ENCODE measurements at places on chromosomes 4 and X. TPM values are rescaled to one million over a fixed set of nuclear protein-coding genes. Genes with fewer than 3 reads are reported as not detected.
A peak's percentile ranks its signal among the peaks of the same experiment; 100 is the strongest.

GRCh38 chrX:79368441-79368840 is 1.3 kb upstream of the ITM2A start:
- no peak for DNase-seq
- no peaks in the 10 kb centered on the region for H3K4me1 ChIP-seq
- no peaks in the 10 kb centered on the region for H3K36me3 ChIP-seq

DNA sequence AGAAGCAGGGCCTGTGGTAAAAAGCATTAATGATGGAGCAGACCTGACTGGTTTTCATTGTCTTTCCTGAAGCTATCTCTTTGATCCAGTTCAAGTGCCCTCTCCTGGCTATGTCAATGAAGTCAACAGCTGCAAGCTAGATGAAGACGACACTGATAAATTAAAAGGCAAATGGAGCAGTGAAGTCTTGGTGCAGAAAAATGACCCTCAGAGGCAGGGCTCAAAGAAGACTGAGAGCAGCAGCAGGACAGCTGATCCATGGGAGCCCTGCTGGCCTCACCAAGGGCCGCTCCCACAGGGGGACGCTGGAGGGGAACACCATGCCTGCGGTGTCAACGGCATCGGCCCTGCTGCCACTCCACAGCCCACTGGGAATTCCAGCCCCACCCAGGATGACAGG is 96.2 kb downstream of the RELL1 start:
- no peaks in the 10 kb centered on the region for H3K27me3 ChIP-seq
- no peak overlapping the region for H3K4me3 ChIP-seq
- H3K27ac ChIP-seq, result no peak overlapping the region
- H3K36me3 ChIP-seq, result no peaks in the 10 kb centered on the region
- no peak for DNase-seq

- H3K4me1 ChIP-seq, result no peaks in the 10 kb centered on the region
- no peak overlapping the region for H3K4me3 ChIP-seq
- DNase-seq, result no peak
- no peaks in the 10 kb centered on the region for H3K27me3 ChIP-seq
- no peaks in the 10 kb centered on the region for H3K36me3 ChIP-seq
Observed at GRCh38 chr4:306551-306961, 1.3 kb upstream of the ZNF732 start.

DNA sequence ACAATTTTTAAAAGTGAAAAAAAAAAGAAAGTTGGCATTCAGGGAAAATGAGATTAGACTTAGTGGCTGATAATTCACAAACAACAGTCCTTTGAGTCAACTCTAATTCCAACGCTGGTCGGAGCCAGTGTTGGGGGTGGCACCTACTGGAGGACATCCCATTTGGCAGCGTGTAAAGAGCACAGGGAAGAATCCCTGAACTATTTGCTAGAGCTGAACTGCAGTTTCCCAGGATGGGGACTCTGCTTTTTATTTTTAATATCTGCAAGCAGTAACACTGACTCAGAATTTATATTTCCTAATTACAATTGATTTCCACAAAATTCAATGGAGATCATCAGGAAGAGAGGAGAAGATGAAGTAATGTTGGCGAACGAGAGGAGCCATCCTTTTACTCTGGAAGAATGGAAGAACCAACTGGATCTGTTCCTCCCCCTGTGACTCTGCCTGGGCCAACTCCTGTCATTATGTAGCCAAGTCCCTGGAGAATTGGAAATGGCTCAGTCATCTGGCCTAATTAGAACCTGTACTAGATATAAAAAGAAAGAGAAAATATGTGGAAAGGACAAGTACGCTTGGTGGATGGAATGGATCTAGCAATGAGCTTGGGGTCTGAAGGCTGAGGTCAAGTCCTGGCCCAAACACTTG is 76.7 kb downstream of the IRF2 start:
- H3K4me3 ChIP-seq, result no peak overlapping the region
- peaks cover 16% of the 10 kb centered on the region for H3K36me3 ChIP-seq
- no peak for DNase-seq
- no peaks in the 10 kb centered on the region for H3K27me3 ChIP-seq
- H3K27ac ChIP-seq, result no peak overlapping the region

GRCh38 chr4:147479786-147480185 is 1.1 kb upstream of the EDNRA start:
- peaks cover 37% of the 10 kb centered on the region for H3K4me1 ChIP-seq
- H3K4me3 ChIP-seq, result peak overlapping the region; percentile 77
- H3K27me3 ChIP-seq, result no peaks in the 10 kb centered on the region
- peak; percentile 57 for DNase-seq
- H3K27ac ChIP-seq, result peak overlapping the region; percentile 65

DNA sequence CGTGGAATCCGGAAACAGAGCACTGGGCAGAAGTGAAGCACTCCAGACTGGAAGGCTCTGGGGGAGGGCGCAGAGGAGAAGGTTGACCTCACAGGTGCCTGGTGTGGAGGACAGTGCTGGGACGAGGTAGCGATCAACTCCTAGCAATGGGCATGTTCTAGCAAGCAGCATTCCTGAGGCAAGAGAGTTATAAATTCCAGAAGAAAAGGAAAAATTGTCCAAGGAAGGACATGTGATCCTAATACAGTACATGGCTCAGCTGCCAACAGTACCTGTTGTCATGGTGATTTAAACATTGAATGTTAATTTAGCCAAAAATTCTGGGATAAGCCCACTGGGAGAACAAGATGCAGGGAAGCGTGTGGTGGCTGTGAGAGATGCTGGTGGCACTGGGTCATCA is 8.2 kb downstream of the ARHGAP4 start:
- no peaks in the 10 kb centered on the region for H3K36me3 ChIP-seq
- DNase-seq, result no peak
- no peaks in the 10 kb centered on the region for H3K27me3 ChIP-seq
- no peak overlapping the region for H3K4me3 ChIP-seq

GRCh38 chr4:167035390-167035789 is 198.9 kb downstream of the SPOCK3 start:
- no peak overlapping the region for H3K4me3 ChIP-seq
- H3K27me3 ChIP-seq, result no peaks in the 10 kb centered on the region
- H3K36me3 ChIP-seq, result no peaks in the 10 kb centered on the region
- DNase-seq, result no peak

DNA sequence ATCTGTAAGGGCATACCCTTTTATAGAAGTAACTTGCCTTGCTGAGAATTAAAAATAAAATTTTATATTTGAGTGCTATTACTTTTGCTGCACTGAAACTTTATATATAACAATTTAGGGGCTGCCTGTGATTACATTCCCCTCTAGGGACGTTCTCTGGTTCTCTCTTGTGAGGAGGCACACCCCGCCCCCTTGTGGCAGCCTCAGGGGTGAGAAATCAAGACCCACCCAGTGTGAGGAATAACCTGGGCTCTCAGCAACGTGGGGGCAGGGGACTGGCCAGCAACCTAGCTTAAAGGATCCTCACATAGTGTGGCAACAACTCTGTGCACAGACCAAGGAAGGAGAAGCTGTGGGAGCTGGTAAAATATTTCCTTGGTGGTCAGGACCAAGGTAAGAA is 43.7 kb downstream of the MAGEA9 start:
- no peak for DNase-seq
- no peaks in the 10 kb centered on the region for H3K27me3 ChIP-seq
- no peaks in the 10 kb centered on the region for H3K36me3 ChIP-seq
- H3K4me1 ChIP-seq, result no peaks in the 10 kb centered on the region

- H3K4me1 ChIP-seq, result no peaks in the 10 kb centered on the region
- no peak overlapping the region for H3K27ac ChIP-seq
- no peaks in the 10 kb centered on the region for H3K27me3 ChIP-seq
- no peaks in the 10 kb centered on the region for H3K36me3 ChIP-seq
Observed at GRCh38 chr4:154807042-154807630, 26.1 kb downstream of the RBM46 start.

DNA sequence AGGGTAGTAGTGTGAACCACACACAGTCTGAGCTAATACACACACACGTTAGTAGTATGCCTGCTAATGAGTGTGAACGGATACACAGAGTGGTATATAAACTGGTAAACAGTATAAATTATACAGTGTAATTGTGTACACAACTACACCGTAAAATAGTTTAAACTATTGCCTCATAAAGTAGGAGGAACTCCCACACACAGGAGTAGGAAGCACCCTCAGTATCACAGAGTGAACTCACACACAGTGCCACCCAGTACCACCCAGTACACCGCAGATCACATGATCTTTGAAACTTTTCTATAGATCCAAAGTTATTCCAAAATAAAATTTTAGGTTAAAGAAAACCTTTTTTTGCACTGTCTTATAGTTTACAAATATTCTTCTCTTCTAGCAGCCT is 275.1 kb downstream of the ADGRA3 start:
- H3K27ac ChIP-seq, result no peak overlapping the region
- no peaks in the 10 kb centered on the region for H3K4me1 ChIP-seq
- H3K36me3 ChIP-seq, result no peaks in the 10 kb centered on the region
- H3K27me3 ChIP-seq, result no peaks in the 10 kb centered on the region
- no peak overlapping the region for H3K4me3 ChIP-seq

GRCh38 chr4:97900229-97900628 is 243.0 kb downstream of the STPG2 start:
- H3K4me1 ChIP-seq, result no peaks in the 10 kb centered on the region
- H3K27ac ChIP-seq, result no peak overlapping the region

DNA sequence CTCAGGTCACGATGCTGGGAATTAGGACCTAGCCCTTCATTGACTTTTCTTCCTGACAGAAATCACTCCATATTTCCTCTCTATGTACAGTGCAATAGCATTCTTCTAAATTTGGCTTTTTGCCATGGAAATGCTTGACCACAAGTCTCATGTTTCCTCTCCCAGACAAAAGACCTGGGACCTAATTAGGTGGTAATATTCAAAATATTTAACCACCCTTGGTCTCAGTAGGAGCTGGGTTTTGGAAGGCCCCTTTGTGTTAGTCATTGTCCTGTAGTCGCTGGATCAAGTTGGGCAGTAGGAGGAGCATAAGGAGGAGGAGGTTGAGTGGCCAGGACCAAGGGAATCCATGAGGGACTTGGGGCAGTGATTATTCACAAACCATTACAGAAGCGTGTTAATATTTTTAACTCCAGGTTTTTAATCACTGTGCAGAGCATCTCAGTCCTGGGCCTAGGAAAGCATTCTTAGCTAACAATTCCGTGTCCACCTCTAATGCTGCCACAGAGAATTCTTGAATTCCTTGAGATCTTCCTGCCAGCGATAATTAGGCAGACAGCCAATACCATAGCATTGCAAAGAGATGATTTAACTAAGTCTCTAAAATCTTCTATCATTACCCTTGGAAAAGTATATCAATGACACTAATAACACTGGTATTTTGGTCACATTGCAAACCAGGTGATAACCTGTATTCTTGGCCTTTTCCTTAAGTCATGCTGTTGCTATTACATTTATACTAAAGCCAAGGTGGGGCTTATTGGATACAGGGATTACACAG is 25.0 kb upstream of the SHROOM4 start:
- H3K4me3 ChIP-seq, result no peak overlapping the region
- H3K36me3 ChIP-seq, result no peaks in the 10 kb centered on the region
- no peak overlapping the region for H3K27ac ChIP-seq
- H3K4me1 ChIP-seq, result no peaks in the 10 kb centered on the region
- no peak for DNase-seq

GRCh38 chr4:38309471-38309870 is 349.3 kb downstream of the PTTG2 start:
- H3K27me3 ChIP-seq, result no peaks in the 10 kb centered on the region
- no peaks in the 10 kb centered on the region for H3K4me1 ChIP-seq
- DNase-seq, result no peak
- H3K27ac ChIP-seq, result no peak overlapping the region
- H3K4me3 ChIP-seq, result no peak overlapping the region

- peaks cover 8% of the 10 kb centered on the region for H3K4me1 ChIP-seq
- no peaks in the 10 kb centered on the region for H3K36me3 ChIP-seq
- no peak for DNase-seq
- no peaks in the 10 kb centered on the region for H3K27me3 ChIP-seq
Observed at GRCh38 chr4:7238300-7238960, 46.1 kb downstream of the SORCS2 start.

GRCh38 chrX:142095651-142096245 is 109.3 kb downstream of the MAGEC2 start:
- DNase-seq, result no peak
- no peak overlapping the region for H3K27ac ChIP-seq
- no peaks in the 10 kb centered on the region for H3K27me3 ChIP-seq
- no peaks in the 10 kb centered on the region for H3K4me1 ChIP-seq
- no peak overlapping the region for H3K4me3 ChIP-seq

DNA sequence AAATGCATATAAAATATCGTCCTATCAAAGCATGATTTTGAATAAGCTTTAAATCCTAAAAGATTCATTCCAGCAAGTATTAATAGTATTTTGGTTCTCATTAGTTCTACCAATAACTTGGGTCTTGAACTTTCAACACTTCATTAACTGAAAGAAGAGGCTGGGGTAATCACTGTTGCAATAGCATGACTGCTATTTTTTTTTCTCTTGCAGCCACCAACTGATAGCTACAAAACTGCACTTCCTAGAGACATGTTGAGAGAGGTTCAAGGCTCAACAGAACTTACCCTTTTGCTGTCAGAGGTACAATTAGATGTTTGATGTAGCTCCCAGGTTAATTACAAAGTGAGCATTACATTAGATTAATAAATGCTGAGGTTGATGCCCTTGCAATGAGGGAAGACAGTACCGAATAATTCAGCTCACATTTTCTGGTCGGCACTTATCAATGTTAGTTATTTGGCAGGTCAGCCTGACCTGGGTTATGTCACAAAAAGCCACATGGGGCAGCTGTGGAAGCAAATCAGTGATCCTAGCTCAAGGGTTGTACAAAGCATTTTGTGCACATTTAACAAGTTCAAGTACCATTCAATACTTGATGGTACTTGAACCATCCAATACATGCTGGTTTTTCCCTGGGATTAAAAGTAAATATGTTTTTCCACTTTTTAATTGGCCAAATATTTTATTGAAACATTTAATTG is 29.9 kb upstream of the TET2 start:
- no peaks in the 10 kb centered on the region for H3K4me1 ChIP-seq
- no peaks in the 10 kb centered on the region for H3K36me3 ChIP-seq
- no peak for DNase-seq
- no peaks in the 10 kb centered on the region for H3K27me3 ChIP-seq

Gene CASP3
- 11.4 TPM for total RNA-seq

Gene SLIT2
- 30.3 TPM for total RNA-seq

Gene AMTN
- not detected for total RNA-seq

Gene N4BP2
- total RNA-seq, result 5.4 TPM

Gene EVC2
- total RNA-seq, result 21.4 TPM

Gene ASB12
- not detected for total RNA-seq

Gene HPGD
- total RNA-seq, result 3.4 TPM

Gene DOK7
- total RNA-seq, result 8.8 TPM

Gene KCNE5
- not detected for total RNA-seq
